ENCODE measurements at places on chromosomes 7 and 10.

DNA sequence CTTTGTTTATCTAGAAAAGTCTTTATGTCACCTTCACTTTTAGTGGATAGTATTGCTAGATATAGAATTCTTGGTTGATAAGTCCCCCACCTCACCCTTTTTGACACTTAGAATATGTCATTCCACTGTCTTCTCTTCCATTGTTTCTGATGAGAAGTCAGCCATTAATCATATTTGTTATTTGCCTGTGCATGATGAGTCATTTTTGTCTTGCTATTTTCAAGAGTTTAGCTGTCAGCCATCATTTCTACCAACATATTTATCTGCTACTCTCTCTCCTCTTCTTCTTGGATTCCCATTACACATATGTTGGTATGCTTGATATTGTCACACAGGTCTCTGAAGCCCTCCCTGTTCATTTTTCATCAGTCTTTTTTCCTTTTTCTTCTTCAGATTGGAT is 160.8 kb upstream of the TCF7L2 start:
- no peak for DNase-seq

DNA sequence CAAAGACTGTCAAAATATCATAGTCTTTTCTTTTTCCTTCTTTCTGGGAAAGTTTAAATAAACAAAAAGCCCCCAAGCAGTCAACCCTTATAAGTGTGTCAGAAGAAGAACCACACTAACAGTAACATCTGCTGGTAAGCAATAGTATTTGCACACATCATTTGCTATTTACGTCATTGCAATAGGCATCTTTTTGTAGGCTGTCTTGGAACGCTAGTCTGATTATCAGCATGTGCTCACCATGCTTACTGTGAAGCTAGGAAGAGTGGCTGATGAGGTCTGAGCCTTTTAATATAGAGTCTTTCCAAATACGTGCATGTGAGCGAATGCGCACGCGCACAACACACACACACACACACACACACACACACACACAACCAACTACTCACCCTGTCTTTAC is 599.0 kb upstream of the TPK1 start:
- no peak for DNase-seq

GRCh38 chr7:22219739-22220493 is 137.0 kb downstream of the RAPGEF5 start:
- no peak for DNase-seq

- no peak for DNase-seq
Observed at GRCh38 chr7:45570797-45571196, 3.4 kb upstream of the ADCY1 start.

- no peak for DNase-seq
Observed at GRCh38 chr7:86477343-86477935, 166.3 kb upstream of the GRM3 start.

DNA sequence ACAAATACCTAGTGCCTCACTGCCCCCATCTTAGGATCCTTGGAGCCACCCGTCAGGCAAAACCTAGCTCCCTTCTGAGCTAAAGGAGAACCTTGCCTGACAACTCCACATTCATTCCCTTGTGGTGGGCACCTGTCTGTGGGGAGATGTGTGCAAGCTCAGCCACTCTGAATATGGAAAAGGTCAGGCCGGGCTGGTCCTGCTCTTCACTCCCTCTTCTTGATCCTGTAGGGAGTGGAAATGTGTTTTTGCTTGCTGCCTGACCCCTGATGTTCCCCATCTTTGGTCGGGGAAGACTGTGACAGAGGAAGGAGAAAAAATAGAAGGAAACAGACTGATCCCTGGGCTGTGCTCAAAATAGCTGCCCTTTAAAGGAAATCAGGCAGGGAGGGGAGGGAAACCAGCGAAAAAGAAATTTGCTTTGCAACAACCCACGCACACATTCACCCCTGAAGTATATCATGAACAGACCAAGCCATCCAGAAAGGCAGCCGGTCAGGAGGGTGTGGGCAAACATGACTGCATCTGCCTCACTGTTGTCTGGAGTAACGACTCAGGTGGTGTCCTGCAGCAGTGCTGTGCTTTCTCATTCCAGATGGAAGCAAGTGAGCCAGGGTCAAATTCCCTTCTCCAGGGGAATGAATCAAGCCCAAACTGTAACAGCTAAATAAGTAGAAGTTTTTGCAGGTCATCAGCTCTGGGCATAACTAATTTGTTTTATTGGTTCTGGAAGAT is 74.0 kb downstream of the SCRN1 start:
- no peak for DNase-seq

DNA sequence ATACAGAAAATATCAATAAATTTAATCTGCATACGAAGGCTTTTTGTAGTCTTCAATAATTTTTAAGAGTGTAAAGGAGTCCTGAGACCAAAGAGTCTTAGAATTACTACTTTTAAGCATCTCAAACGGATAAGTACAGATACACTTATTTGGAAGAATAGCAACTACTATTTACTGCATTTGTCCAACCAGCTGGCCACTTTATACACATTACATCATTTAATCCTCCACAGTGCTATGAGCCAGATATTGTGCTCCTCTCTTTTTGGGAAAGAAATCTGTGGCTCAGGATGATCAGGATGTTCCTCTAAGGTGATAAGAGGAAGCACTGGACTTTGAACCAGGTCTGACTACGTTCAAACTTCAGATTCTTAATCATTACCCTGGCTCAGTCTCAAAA is 588.6 kb upstream of the LRRTM3 start:
- no peak for DNase-seq

Data from stimulated activated CD8-positive, alpha-beta memory T cell treated with anti-CD3 and anti-CD28 coated beads, Interleukin-15, amount 100 ng/mL, for 48 hours (primary cell).